ENCODE measurements at places on chromosomes 11 and 22.

- DNase-seq = no peak
Observed at GRCh38 chr11:113618360-113618759, 87.7 kb downstream of the TMPRSS5 start.

- no peak for DNase-seq
Observed at GRCh38 chr11:86519064-86519911, 144.6 kb downstream of the CCDC81 start.

DNA sequence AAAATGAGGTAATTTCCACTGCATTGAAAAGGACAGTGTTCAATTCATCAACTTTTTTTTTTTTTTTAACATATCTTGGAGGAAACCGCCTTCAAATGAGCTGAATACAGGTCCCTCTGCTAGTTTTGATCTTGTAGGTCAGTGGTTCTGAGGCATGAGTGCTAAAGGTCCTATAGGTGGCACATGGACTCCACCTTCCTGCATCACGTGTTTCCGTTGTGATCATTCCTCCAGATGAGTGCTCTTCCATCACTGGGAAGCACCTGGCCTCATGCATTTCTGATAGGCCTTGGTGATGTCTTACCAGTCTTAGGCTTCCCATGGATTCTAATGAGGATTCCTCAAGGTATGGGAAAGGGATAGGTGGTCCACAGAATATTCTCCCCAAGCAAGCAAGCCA, 37.8 kb downstream of the FDX1 start:
- no peak for DNase-seq

- DNase-seq = no peak
Observed at GRCh38 chr11:69115586-69116560, 39.9 kb upstream of the SMIM38 start.

DNA sequence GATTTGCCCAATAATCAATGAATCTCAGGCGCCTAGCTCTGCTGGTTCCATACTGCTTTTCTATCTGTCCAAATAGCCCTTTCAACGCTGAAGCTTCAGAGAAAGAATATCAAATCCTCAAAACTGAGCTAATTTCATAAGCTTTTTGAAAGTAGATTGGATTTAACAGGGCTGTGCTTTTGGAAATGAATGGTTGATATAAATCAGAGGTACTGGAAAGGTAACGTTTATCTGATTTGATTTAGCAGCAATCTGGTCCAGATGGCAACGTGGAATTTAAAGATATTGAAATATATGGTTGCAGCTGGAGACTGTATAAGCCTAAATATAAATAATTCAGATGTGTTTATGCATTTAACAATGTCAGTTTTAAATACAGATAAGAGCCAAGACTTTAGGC, 229.5 kb upstream of the MPPED2 start:
- DNase-seq = no peak

DNA sequence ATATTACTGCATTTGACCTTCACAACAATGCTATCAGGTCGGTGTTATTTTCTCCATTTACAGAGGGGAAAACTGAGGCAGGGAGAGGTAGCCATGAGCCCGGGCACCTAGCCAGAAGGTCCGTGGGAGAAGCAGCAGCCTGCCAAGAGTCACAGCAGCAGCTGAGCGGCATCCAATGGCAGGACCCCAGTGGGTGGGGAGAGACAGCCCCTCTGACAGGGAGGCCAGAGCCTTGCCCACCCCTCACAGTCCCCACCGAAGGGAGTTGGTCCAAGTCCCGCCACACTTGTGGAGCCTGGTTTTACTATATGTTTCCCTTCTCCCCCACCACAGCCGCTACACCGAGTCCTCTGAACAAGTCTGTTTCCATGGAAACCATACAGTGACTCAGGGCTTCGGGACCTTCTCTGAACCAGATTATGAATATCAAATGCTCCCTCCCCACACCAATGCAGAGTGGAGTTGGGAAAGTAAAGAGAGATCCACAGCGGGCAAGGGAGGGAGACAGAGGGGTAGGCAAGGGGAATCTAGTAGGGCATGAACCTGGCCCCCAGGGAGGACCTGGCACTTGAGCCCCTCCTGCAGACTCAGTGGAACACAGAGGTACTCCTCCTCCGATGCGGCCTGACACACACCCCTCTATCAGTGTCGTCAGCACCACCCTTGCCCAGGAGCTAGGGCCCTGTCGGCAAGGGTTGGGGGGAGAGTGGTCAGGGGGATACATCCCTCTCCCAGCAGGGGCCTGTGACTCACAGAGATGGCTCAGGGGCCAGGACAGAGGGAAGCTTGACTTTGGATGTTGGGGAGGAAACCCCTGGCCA, 2.5 kb downstream of the CHST1 start:
- DNase-seq = no peak
